NCI-H2029 (cell line): ENCODE measurements at places on chromosomes 2 and 18.

DNA sequence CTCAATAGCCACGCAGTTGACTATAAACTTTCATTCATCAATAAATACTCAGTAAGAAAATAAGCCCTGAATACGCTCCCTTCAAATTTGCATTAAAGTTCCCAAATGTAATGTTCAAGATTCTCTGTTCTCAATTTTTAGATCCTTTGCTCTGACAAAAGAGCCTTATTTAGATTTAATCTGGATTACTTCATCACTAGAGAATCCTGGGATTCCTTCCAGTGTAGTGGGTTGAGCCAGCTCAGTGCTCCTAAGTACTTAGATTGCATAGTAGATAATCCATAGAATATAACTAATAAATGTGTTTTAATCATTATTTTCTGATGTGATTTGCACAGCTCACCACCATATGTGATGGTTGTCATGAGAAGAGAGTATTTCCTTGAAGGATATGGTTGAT, 1286.2 kb downstream of the SUCLG1 start:
- DNase-seq = no peak

DNA sequence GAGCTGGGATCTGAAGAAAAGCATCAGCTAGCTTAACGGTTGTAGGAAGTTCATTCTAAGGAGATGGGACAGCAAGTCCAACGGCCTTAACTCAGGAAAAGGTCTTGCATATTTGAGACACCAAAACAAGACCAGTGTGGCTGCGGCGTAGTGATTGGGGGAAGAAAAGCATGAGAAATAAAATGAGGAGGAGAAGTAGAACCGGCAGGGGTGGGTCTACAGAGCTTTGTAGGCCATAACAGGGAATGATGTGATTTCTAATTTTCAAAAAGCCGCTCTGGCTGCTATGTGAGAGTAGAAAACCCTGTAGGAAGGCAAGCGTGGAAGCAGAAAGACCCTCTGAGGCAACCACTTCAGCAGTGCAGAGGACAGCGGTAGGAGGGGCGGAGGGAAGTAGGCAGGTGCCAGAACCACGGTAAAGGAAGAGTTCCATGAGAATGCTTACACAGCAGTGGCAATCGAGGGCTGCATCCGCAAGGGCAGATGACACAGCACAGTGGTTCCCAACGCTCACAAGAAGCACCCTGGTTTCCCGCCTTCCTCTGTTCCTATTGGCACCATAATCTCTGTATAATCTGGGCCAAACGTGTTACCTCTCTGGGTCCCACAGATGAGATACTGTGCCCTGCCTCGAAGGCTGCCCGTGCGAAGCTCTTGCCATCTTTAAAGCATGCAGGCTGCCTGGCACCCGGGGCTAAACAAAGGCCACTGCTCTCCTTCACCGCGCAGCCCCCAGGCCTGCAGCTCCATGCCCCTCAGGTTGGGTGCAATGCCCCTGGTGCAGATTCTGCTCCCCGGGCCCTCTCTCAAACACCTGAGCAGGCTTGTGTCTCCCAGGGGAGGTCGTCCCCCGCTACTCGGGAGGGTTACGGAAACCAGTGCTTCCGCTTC, 795 bp downstream of the ANKRD39 start:
- DNase-seq = peak; percentile 33

DNA sequence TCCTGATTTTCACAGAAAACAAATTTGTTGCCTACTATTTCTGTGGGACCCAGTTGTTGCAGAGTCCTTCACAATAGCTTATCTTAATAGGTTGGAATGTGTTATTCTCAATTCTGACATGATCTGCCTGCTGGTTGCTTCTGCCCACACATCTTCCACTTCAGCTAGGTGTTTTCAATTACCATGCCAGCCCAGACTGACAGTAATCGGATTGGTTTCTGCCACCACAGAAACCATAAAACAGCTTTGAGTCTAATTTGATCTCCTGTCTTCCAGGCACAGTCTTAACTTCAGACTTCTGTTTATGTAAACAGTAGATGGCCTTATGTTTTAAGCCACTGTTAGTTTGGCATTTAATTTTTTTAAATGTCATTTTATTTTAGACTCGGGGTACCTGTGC, 248.2 kb upstream of the RBMS1 start:
- no peak for DNase-seq

GRCh38 chr18:12839526-12840196, 44.4 kb downstream of the PTPN2 start:
- DNase-seq = no peak

- DNase-seq = no peak
Measured at GRCh38 chr2:226526716-226527115, 272.9 kb downstream of the IRS1 start.

DNA sequence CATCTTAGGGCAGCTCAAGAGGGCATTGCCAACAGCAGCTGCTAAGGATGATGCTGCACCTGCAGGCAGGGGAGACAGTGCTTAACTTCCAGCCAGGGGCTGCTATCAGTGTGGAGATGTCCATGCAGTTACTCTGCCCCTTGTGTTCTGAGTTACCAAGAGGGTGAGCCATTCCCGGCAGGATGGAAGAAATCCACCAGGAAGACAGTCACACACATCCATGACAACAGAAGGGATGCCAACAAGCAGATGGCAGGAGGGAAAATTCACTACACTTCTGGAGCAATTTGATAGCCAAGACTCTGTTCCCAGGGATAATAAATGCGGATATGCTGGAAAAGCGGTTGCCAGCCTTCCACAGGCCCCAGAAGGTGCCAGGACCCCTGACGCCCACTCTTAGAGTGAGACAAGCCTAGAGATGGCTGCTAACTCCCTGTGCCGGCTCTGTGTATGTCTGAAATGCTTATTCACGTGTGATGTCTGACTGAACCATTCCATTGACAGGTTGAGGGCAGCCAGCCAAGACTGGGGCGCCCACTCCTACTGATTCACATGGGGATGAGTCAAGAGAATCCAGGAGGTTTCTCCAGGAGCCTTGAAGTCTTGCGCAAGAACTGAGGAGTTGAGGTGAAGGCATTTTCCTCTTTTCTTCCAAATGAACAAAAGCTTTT, 24.5 kb downstream of the LOXHD1 start:
- no peak for DNase-seq

DNA sequence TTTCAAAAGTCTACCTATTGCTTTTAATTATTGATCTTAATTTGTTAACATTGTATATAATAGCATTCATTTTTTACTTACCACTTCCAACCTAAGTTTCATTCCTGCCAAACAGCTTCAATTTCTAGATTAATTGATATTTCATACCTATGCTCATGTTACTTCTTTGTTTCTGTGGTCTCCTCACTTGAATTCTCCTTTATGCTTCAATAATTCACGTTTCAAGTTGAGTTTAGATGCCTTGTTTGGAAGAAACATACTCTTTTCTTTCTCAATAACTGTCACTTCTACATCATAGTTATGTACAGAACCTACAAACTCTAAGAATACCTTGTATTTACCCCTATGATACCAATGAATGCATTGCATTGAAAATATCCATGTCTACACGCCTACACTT, 862.2 kb upstream of the LRATD1 start:
- DNase-seq = no peak

GRCh38 chr2:37583402-37583801, 88.0 kb downstream of the CDC42EP3 start:
- DNase-seq = no peak
